ENCODE measurements at places on chromosomes 5 and 9.

DNA sequence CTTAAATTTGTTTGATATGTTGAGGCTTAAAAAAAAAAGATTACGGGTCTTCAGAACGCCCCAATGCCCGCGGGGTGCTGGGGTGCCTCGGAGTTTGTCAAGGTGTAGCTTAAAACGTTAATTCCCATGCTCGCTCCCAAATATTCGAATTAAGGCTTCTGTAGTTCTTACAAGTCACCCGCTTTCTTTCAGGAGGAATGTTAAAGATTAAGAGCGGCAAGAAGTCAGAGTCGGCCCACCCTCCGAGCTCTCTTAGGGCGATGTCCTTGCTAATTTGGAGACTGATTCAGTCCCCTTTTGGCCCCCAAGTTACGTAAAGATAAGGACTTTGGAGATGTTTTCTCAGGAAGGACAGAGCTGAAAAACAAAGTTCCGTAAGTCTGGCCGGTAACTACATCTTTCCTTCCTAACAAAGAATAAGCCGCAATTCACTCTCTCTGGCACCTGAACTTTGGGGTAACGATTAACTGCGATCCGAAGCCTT lies 746 bp upstream of the NPM1 start:
- no peak for DNase-seq

DNA sequence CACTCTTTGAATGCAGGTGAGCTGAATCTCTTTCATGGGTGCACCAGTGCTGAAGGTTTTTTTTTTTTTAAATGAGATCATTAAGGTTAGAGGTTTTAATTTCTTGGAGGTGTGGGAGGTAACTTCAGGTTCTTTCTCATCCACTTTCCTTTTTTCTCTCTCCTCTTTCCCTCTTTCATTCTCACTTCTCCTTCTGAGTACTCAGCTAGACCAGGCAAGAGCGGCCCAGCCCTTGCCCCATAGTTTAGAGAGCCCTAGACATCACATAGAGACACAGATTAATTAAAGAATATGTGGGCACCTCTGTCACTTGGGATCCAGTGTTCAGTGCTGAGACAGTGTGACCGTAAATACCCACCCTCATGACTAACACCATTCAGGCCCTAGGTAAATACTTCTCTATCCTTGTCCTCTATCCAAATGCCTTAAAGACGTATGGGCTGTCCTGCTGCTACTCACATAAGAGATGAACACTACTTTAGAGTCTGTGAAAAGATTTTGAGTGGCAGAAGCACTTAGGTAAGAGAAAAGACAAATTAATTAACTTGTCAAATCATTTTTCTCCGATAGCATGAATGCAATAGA lies 174.1 kb downstream of the TLE4 start:
- DNase-seq = no peak

DNA sequence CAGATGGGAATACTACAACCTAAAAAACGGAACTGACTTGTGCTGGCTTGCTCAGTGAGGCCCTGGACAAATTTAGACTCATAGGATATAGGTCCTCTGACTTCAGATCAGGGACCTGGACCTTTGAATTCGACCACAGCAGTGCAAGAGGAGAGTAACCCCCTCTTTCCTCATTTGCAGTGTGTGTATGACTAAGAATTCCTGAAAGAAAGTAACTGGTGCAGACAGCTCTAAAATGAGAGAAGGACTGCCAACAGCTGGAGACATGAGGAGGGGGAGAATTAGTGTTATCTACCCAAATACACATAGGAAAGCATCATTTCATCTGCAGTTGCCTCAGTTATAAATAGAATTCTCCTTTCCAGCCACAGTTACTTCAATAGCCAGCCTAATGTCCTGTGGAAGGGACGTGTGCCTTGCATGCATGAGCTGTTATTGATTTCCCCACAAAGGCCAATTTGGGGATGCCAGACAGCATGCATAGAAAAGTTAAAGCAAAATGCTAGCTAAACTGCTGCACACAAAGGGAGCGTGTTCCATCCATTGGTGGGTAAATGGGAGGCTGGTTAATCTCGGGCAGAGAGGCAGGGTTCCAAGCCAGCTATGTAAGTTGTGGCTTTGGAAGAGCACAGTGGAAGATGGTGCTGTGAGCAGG lies 442.7 kb downstream of the CDK5RAP2 start:
- no peak for DNase-seq

DNA sequence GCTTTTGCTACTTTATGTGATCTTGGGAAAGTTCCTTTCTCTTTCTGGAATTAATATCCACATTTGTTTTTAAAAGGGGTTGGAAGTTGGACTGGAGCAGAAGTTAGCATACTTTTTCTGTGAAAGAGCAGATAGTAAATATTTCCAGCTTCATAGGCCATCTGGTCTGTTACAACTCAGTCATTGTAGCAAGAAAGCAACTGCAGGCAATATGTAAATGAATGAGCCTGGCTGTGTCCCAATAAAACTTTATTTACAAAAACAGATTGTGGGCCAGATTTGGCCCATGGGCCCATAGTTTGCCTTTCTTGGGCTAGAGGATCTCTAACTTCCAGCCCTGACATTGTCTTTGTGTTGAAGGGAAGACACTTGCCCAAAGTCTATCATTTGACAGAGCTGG lies 104.4 kb downstream of the ACTL7B start:
- DNase-seq = no peak

- no peak for DNase-seq
Observed at GRCh38 chr5:74966141-74967026, 86.0 kb downstream of the GCNT4 start.

DNA sequence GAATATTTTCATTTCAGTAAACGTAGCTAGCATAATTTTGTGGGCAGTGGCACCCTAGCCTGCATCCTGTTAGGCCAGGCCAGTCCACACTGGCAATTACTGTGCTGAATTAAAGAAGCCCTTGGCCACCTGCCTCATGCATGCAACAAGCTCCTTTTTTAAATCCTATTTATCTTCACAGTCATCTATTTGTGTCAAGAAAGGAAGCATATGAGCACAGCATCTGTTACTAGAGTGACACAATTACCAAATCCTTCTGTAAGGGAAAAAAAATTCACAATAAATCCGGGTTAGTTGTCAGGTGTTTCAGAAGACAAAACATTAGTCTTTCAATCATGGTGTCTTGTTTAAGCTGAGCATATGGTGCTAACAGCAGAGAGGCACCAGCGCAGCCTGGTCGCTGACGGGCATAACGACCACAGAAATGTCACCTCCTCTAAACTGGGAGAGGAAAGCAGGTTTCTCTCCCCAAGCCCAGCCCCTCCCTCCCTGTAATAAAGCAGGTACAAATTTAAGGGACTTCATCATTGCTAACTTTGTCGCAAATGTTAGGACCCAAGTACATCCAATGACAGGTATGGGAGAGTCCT lies 520.6 kb downstream of the CTNND2 start:
- DNase-seq = no peak

DNA sequence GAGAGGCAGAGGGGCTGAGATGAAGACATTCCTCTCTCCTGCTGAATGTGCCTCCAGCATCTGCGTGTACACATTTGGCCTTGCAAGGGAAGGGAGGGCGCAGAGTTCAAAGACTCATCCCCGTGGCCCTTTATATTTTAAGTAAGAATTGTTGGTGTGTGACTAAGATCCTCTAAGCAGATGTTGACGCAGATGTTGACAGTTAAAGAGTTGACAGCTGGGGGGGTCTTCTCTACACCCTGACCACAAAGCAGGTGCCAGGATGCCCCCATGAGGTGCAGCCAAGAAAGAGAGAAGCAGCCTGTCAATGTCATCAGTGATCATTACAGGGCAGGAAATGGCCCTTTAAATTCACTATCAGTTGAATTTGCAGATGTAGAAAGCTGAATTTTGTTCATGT lies 262.9 kb downstream of the IRX1 start:
- DNase-seq = no peak

DNA sequence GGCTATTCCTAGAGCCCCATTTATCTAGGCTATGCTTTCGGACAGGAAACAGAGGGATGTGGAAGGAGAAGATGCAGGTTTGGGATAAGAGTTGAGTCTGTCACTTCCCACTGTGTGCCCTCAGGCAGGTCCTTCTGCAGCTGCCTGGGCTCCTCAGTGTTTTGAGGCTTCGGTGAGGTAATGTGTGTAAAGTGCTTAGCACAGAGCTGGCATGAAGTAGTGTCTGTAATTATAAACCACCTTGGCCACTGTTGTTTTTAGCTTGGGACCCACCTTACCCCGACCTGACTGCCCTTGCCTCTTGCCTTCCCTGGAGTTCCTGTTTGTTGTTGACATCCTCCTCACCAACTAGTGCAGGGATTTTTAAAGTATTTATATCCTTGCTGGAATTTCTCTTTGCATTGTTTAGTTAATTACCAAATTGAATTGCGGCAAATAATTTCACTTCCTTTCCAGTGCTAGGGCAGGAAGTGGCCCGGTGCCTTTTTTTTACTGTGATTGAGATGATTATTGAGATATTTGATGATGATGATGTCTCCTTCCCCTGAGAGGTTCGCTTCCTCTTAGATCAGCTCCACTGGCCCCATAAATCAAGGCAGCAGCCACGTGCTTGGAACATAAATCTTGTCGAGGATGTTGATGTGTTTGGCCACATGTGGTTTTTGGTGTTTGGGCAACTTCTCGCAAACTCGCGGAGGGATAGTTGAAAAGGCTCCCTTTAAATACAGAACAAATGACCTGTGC lies 38.3 kb upstream of the DAB2IP start:
- DNase-seq = no peak

- DNase-seq = no peak
Observed at GRCh38 chr5:13780081-13780480, 164.4 kb downstream of the DNAH5 start.

- no peak for DNase-seq
Observed at GRCh38 chr9:132708239-132708638, 38.0 kb downstream of the GTF3C4 start.

GRCh38 chr5:120096413-120096812 lies 367.7 kb upstream of the PRR16 start:
- no peak for DNase-seq

DNA sequence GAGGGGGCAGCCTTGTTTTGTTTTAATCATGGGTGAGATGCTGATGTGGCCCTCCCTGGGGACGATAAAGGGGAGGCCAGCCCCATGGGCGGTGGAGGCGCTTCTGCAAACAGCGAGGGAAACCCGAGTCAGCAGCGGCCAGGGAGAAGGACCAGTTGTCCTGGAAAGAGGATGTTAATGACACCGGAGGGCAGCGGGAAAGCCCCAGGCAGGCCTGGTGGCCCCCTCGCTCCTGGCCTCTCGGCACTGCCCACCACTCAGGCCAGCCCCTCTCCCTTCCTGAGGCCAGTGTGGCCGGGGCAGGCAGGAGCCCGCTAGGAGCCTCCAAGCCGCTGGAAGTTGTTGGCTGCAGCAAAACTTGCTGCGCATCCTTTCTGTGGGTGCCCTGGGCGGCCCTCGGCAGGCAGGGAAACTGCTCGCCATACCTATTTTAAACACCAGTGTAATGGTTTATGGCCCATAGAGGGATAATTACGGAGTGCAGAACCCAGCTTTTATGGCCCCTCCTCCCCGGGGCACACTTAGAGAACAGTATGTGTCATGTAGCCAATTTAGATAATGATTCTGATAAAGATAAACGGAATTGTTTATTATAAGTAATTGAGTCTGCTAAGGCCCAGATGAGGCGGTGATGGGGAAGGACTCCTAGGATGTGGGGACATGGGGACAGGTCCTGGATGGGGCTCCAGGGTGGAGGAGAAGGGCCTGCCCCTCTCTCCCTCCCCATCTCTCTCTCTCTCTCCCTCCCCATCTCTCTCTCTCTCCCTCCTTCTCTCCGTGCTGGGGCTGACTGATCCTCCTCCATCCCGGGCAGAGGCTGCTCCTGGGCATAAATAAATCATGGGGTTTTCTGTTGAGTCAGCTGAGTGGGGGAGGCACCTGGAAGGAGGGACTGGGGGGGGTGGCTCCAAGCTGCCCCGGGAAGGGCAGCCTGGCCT lies 36.9 kb downstream of the LMX1B start:
- DNase-seq = no peak

DNA sequence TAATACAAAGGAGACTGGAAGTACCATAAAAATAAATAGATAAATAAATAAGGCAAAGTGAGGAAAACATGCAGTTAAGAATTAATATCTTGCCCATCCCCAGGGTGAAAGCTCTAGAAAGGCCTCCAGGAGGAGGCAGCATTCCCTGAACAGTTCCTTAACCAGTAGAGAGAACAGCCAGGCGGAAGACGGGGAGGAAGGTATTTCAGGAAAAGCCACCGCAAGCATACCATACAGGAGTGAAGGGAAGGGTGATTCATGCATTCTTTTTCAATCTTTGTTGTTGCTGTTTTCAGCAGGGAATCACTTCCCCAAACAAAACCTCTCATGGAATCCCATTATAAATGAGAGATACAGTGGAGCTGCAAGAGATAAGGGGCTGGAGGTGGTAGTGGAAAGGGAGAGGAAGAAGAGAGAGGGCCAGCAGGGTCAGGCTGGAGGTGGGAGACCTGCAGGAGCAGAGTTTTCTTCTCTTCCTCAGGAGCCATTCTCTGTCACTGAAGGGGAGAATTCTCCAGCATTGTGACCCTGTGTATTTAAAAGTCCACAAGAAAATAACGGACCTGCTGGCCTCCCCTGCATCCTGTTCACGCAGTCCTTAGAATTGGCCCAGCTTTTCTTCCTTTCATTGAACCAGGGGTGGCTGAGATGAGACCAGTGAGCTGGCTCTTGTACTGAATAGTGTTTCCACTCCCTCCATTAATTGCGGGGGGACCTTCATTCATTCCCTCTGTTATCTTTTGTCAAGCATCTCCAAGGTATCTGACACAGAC lies 255.9 kb downstream of the FAM114A2 start:
- DNase-seq = no peak

GRCh38 chr9:83154821-83155220 lies 91.9 kb upstream of the RASEF start:
- no peak for DNase-seq

- no peak for DNase-seq
Observed at GRCh38 chr5:139636975-139637408, 11.2 kb upstream of the CXXC5 start.

GRCh38 chr5:77280036-77280435 lies 69.6 kb downstream of the PDE8B start:
- DNase-seq = no peak

- no peak for DNase-seq
Observed at GRCh38 chr5:178210073-178210535, 5.8 kb downstream of the HNRNPAB start.

- DNase-seq = no peak
Observed at GRCh38 chr9:111438541-111439235, 45.5 kb downstream of the ECPAS start.

DNA sequence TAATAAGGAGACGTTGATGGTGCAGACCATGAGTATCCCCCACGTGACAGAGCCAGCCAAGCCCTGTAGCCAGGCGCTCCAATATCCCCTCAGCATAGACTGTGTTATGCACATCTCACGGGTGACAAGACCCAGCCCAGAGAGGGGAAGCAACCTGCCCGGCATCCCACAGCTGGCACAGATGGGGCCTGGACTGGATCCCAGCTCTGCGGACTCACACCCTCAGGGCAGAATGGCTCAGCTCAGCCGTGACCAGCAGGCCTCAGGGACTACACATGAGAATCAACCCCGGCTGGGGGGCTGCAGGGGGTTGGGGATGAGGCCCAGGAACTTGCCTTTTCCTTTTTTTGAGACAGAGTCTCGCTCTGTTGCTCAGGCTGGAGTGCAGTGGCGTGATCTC lies 11.7 kb downstream of the FIBCD1 start:
- DNase-seq = no peak

GRCh38 chr9:74742792-74743730 lies 144.7 kb downstream of the TRPM6 start:
- no peak for DNase-seq

All from stimulated activated CD4-positive, alpha-beta T cell treated with anti-CD3 and anti-CD28 coated beads, Interleukin-12 subunit alpha, Interleukin-12 subunit beta, amount 100 ng/mL, for 4 hours (primary cell).